ENCODE measurements at places on chromosomes 6 and 20. TPM values are rescaled to one million over a fixed set of nuclear protein-coding genes. Genes with fewer than 3 reads are reported as not detected.

The EFCAB8 gene
- 0.10 TPM for total RNA-seq

The KCNQ2 gene
- 66.5 TPM for total RNA-seq

The SLC35B3 gene
- total RNA-seq: 13.9 TPM

The MRPS26 gene
- total RNA-seq: 24.1 TPM

The GRIK2 gene
- 25.3 TPM for total RNA-seq

The COX4I2 gene
- total RNA-seq: 0.30 TPM

The WFDC5 gene
- not detected for total RNA-seq

The SLC17A2 gene
- total RNA-seq: not detected

The GSTA5 gene
- total RNA-seq: not detected

The UBE2C gene
- total RNA-seq: 7.1 TPM

The DYNLT1 gene
- 93.4 TPM for total RNA-seq

The SYCP2L gene
- 2.8 TPM for total RNA-seq

The PLCB4 gene
- total RNA-seq: 32.5 TPM

The STK38 gene
- total RNA-seq: 26.1 TPM

The CDYL gene
- total RNA-seq: 51.7 TPM

The RRAGD gene
- 44.6 TPM for total RNA-seq

The STX11 gene
- total RNA-seq: 2.2 TPM

The OPRM1 gene
- total RNA-seq: 20.9 TPM

The SYCP2 gene
- 11.0 TPM for total RNA-seq

The SEL1L2 gene
- total RNA-seq: not detected

The TCF15 gene
- total RNA-seq: 0.40 TPM

The ERVFRD-1 gene
- total RNA-seq: 0.06 TPM

The CRISP3 gene
- 5.4 TPM for total RNA-seq

The FIG4 gene
- 38.5 TPM for total RNA-seq

The ADGRF5 gene
- total RNA-seq: 28.2 TPM

The TMEM244 gene
- total RNA-seq: not detected

The SS18L1 gene
- 41.0 TPM for total RNA-seq

The ZGPAT gene
- total RNA-seq: 6.9 TPM

The NKAIN2 gene
- total RNA-seq: 44.9 TPM

The DOP1A gene
- total RNA-seq: 79.8 TPM

The ZSCAN23 gene
- 9.1 TPM for total RNA-seq

The UBD gene
- 0.94 TPM for total RNA-seq

The BMP2 gene
- 8.7 TPM for total RNA-seq

The SLC35D3 gene
- total RNA-seq: 0.33 TPM

The SNX5 gene
- 104 TPM for total RNA-seq

The THBS2 gene
- 94.3 TPM for total RNA-seq

The HLA-DRA gene
- total RNA-seq: 90.1 TPM

The NR2E1 gene
- total RNA-seq: 0.83 TPM

The PRR18 gene
- total RNA-seq: 3.2 TPM

The BRD2 gene
- 153 TPM for total RNA-seq

The SAMD5 gene
- total RNA-seq: 9.2 TPM

The C6orf52 gene
- 7.1 TPM for total RNA-seq

The SNAP91 gene
- 128 TPM for total RNA-seq

The IP6K3 gene
- total RNA-seq: 1.0 TPM

The C6orf89 gene
- 69.5 TPM for total RNA-seq

The EYA4 gene
- 2.3 TPM for total RNA-seq

The E2F1 gene
- 3.4 TPM for total RNA-seq

The RBL1 gene
- 15.3 TPM for total RNA-seq

The SLC22A2 gene
- total RNA-seq: 39.2 TPM

The PRR3 gene
- 20.5 TPM for total RNA-seq

The RNASET2 gene
- 59.6 TPM for total RNA-seq

The SLC22A7 gene
- total RNA-seq: 0.20 TPM

The EPB41L1 gene
- 57.6 TPM for total RNA-seq

The PHACTR1 gene
- 30.7 TPM for total RNA-seq

The CRISP2 gene
- 0.44 TPM for total RNA-seq

The ANGPT4 gene
- total RNA-seq: 0.39 TPM

All from spinal cord (tissue), 10 donors.